DMS79 treated with DMSO at 0.1 percent for 48 hours (cell line): ENCODE measurements at places on chromosomes 5 and 9.

DNA sequence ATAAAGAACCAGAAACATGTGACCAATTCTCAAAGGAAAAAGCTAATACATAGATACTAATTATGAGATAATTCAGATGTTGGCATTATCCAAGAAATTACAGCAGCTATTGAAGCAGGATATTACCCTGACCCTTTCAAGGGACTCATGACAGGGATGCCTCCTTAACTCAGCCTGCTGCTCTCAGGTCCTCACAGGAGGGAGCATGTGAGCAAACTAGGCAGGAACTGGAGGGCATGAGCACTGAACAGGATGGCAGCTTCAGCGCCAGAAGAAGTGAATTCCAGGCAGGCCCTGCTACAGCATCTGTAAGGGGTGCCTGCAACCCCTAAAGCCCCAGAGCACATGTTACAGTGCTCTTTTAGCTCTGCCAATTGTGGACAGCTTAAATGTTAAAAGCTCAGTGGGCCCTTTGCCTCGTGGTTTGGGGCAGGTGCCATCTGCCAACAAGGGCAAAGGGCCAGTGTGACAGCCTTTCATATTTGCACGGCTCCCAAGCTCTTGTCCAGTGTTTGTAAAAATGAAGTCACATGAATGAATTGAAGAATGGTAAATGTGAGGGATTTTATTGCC lies 464.7 kb upstream of the COX7C start:
- DNase-seq: no peak

GRCh38 chr9:72400866-72401265 lies 35.9 kb upstream of the ZFAND5 start:
- no peak for DNase-seq

DNA sequence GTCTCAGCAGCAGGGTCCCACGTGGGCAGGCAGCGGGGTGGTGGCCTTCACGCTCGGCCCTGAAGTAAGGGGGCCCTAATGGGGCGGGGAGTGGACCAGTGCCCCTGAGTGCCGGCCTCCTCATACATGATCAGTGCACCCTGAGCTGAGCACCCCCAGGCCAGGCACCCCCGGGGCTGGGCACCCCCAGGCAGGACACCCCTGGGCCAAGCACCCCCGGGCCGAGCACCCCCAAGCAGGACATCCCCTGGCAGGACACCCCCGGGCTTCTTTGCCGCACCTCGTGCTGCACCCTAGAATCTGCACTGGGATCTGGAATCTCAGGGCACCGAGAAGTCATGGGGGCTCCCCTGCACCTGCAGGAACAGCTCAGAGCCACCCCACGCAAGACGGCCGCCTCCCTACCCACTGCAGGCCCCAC lies 51.4 kb downstream of the EXD3 start:
- no peak for DNase-seq

- no peak for DNase-seq
Observed at GRCh38 chr5:150112201-150113046, 26.1 kb upstream of the CSF1R start.

DNA sequence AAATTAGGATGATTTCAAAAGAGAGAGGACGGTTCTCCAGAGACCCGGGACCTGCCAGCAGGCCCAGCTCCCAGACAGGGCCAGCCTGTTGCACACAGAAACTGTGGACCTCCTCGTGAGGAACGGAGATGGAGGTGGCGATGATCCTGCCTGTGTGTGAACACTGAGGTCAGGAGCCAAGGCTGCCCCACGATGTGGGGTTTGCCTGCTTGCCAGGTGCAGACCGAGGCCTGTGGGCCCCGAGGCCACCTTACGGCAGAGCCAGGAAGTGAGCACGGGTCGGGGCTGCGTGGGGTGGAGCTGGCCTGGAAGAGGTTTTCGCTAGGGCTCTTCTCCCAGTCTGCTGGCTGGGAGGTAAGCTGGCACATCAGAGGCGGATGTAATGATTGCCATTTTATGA lies 4.3 kb downstream of the FAM163B start:
- DNase-seq: no peak

DNA sequence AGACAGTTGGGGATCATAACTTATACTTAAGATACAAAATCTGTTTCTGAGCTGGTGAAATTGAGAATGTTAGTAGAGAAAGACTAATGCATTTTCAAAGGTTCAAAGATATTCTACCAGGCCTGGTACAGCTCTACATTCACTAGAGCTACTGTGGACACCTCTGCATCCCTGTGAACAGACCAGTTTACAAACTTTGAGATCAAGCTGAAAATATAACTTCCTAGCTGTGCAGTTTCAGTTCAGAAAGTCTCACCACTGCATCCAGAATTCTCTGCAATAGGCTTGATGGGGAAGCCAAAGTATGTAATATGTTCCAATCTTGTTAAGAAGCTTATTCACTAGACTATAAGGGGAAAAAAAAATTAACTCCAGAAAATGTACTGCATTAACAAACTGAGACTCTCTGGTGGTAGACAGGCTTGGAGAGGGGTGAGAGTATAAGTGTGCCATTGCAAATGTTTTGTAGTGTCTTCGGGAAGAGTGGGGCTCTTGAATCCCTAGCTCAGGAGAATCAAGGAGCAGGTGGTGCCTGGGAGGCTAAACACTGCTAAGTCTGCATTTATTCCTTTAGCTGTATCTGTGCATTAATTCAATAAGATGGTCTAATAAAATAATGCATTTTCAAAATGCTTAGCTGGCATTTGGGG lies 671.9 kb downstream of the NR2F1-AS1 start:
- DNase-seq: no peak

DNA sequence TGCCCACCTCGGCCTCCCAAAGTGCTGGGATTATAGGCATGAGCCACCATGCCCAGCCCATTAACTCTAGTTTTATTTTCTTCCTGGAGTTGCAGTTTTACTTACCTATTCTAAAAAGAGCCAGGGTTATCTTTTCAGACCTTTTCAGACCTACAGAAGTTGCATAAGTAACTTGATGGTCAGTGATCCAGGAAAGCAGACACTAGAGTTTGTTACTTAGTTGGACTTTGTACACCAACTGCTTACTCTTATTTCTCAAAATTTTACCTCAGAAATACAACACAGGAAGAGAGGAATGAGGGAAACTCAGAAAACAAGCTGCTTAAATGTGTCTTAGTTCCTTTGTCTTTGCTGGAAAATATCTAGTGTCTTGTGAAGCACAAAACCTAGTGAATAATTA lies 25.4 kb downstream of the RAD23B start:
- DNase-seq: no peak

GRCh38 chr9:19133549-19134345 lies 6.5 kb upstream of the PLIN2 start:
- no peak for DNase-seq

DNA sequence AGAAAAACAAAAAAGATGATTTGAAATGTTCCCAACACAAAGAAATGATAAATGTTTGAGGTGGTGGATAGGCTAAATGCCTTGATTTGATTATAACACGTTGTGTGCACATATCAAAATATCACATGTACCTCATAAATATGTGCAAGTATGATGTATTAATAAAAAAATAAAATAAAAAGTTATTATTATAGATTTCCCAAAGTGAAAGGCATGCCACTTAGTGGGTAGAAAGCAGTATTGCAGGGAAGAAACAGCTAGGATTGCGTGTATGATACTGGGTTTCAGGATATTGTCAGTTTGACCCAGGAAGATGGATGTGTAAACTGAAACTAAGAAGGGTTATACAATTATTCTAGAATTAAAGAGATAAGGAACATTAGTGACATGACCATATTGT lies 3.6 kb upstream of the TMEM38B start:
- no peak for DNase-seq

GRCh38 chr9:91023741-91024140 lies 222.1 kb downstream of the SYK start:
- DNase-seq: no peak

DNA sequence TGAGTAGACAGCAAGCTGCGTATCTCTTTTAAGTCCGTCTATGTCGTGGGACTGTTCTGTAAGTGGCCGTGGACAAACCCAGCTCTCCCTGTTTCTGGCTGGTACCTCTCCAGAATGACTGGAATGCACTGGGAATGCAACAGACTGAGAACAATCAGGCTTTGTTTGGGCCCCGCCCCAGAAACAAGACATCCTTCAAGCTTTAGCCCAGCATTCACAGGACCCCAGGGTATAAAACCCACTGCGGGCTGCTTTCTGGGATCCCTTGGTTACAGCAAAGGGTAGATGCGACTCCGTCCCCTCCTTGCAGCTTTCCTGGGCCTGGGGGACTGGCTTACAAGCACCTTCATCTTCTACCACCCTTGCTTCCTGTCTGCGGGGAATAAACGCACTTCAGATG lies 45.6 kb upstream of the SPTLC1 start:
- DNase-seq: no peak

- DNase-seq: no peak
Observed at GRCh38 chr5:160657622-160658458, 194.2 kb downstream of the ATP10B start.

GRCh38 chr9:127450830-127451607 lies at the start of the genes LRSAM1 and RPL12:
Gene LRSAM1 (plus strand): TSS chr9:127451510. CDS start chr9:127454528, 3,018 bp downstream.
Gene RPL12 (minus strand): TSS chr9:127451406. CDS start chr9:127451317, 89 bp downstream.
- peak; percentile 92 for DNase-seq

DNA sequence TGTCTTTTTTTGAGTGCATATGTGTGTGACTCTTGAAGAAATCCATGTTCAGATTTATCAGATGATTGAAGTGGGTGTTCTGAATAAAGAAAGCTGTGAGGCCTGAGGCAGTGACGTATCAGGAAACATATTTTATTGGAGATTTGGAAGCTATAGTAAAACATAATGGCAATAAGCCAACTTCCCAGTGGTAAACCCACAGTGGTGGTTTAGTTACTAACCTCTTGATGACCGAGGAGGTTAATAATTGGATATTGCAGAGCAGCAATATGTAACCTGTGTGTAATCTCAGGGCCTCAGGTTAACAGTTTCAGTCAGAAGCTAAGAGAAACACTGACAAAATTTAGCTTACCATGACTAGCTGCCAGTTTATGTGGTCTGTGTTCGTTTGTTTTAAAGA lies 6.9 kb downstream of the RGMB start:
- DNase-seq: no peak

- DNase-seq: no peak
Observed at GRCh38 chr5:145739843-145740242, 95.3 kb downstream of the PRELID2 start.

DNA sequence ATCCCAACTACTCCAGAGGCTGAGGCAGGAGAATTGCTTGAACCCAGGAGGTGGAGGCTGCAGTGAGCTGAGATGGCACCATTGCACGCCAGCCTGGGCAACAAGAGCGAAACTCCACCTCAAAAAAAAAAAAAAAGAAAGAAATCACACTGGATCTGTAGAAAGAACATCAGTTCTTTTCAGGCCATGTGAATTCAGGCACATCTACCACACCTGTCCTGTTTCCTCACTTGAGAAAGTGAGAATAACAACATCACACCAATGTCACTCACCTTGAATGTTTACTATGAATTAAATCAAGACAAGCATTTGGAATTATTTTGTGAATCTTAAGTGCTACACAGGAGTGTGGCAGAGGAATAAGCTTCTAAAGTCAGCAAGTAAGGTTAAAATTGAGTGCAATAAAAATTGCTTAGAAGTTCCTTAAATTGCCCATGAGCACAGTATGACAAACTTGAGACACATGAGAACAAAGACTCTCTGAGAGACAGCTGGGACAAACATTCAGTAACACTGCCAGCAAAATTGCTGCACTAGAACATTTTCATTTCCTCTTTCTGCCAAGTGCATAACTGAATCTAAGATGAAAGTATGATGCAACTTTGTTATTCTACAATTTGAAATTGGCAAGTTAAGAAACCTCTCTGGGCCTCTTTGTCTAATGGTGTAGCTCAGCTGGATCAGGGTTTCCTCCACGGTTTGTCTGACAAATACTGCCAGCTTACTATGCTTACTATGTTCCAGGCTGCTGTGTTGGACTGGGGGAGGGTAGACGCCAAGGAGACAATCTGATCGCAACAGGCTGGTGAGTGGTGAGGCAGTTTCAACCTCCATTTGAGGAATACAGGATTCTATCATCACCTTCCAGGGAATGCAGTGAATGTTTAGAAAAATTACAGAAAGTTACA lies 1.9 kb upstream of the RIC1 start:
- DNase-seq: peak; percentile 26

DNA sequence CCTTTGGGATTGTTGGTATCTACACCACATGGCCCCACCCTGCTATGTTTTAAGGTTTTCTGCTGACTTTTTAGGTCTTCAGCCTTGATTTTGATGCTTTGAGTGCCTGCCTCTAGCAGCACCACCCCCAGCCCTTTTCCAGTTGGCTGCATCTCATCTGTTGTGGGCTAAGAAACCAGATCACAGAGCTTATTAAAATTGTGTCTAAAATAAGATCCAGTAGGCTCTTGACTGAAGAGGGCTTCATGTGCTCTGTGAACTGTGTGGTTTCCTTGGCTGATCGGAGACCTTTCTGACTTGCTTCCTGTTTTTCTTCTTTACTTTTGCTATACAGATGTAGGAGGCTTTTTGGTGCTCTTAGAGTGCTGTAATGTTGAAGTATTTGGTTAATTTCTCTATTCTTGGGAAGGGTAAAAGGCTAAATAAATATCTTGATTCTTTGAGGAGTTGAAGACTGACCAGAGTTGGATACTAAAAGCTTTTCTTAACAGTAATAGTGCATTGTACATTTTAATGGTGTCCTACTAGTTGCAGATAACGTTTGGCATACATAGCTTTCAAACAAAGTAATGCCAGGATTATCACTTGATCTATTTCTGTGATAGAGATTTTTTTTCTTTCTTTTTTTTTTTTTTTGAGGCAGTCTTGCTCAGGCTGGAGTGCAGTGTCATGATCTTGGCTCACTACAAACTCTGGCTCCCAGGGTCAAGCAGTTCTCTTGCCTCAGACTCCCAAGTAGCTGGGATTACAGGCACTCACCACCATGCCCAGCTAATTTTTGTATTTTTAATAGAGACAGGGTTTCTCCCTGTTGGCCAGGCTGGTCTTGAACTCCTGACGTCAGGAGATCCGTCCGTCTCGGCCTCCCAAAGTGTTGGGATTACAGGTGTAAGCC lies 4.5 kb downstream of the UBE2D2 start:
- peak; percentile 49 for DNase-seq
